ENCODE measurements at places on chromosomes 3 and 15.

DNA sequence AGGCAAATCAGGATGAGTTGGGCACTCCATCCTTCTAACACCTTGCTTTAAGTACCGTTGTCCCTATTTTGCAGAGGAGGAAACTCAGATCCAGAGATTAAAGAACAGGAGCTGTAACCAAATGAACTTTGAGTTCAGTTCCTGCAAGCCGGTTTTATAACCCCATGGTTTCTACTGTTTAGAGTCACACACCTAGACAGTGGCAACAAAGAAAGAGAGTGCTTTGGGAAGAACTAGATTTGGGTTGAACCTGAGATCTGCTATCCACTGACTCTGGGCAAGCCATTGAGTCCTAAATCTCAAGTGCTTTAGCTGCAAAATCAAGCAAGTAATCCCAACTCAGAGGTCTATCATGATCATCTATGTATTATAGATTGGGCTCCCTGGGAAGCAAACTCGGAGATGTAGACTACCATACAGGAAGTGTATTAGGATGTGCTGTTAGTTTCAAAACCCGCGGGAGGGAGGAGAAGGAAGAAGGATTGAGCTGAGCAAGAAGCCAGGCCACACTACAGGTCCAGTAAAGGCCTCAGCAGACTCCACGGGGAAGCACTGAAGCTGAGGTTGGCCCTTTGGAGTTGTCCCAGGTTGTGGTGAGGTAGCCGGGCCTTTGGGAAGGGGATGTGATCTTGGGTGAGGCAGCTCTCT lies 42.2 kb downstream of the SRGAP3 start:
- no peak for DNase-seq

DNA sequence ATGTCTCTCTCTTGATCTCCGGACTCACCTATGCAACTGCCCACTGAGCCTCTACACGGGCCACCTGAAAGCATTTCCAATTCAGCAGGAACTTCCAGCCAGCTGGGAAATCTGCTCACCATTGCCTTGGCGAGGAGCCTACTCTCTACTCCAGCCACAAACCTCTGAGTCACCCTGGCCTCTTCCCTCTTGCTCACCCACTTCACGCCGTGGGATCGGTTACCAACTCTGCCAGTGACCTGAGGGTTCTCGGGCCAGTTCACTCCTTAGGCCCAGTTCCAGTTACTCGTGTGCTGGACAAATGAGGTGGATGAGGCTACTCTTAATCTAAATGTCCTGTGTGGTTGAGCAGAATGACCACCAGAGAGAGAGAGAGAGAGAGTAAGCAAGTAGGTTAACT lies 70.1 kb downstream of the CEMIP start:
- DNase-seq = no peak

DNA sequence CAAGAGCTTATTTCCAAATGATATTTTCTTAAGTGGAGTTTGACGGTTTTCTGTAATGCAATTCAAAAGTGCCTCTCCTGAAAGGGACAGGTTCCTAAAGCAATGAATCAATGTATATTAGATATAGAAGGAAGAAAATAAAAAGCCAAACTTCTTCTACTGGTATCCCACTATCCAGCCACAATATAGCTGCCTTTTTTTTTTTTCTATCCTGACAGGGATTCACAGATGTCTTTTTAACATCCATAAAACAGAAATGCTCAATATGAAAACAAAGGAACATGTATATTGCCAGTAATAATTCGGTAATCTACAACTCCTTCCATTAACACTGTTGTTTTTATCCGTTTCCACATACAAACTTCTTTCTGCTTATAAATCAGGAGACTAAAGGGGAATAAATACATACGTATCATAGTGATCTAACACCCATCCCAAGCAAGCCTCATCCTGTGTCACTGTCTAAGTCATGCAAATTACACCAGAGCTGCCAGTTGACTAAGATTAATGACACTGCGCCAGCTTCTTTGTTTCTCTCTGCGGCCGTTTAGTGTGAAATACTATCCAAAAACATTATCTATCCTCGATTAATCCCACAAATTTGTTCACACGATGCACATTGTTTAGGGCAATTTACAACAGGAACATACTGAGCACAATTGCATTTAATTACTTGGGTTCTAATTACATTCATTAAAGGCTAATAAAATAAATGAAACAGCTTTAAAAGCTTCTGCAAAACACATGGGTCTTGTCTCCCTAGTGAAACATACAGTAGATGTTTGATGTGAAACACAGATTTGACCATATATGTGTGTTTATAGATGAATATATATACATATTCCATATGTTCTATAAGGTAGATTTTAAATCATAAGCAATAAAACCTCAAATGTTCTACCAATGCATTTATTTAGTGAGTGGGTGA lies 51.9 kb upstream of the CDIN1 start:
- DNase-seq = no peak

GRCh38 chr3:196737655-196738054 lies 2.0 kb upstream of the PAK2 start:
- DNase-seq = no peak

DNA sequence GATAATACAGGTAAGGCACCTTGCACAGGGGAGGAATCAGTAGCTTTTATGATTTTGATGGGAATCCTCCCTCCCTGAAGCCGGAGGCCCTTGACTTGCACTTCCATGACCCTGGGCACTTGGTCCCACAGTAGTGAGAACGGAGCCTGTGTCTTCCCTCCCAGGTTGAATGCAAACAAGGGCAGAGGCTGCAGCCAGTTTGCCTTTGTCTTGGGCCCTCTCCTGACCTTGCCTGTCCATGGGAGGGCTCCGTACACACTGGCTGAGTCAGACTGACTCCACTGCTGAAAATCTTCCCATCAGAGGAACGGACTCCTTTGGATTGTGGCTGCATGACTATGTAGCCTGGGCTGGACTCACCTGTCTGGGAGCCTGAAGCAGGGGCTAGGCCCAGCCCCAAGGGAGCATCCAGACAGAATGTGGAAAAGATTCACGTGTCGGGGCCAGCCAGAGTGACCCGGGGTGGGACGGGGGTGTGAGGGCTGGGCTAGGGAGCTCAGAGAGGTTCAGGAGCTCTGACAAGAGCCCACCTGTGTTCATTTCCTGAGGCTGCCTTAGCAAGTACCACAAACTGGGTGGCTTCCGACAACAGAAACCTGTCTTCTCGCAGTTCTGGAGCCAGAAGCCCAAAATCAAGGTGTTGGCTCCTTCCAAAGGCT lies 9.5 kb downstream of the TBC1D21 start:
- no peak for DNase-seq

GRCh38 chr15:70111203-70112073 lies 13.7 kb upstream of the TLE3 start:
- DNase-seq = no peak

DNA sequence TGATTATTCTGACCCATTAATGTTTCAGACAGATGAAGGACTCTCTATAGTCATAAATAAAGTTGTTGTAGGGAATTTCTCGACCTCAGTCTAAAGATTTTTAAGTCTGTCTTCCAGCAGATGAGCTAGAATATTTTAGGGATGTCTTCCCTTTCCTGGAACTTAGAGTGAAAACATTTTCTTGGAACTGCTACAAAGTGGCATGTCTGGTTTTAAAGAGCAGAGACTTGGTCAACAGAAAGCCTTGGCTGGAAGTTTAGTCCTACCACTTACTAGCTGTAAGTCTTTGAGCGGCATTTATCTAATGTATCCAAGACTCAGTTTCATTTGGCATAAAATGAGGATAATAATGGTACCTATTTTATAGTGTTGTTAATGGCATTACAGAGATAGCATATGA lies 120.0 kb upstream of the TGFBR2 start:
- no peak for DNase-seq

DNA sequence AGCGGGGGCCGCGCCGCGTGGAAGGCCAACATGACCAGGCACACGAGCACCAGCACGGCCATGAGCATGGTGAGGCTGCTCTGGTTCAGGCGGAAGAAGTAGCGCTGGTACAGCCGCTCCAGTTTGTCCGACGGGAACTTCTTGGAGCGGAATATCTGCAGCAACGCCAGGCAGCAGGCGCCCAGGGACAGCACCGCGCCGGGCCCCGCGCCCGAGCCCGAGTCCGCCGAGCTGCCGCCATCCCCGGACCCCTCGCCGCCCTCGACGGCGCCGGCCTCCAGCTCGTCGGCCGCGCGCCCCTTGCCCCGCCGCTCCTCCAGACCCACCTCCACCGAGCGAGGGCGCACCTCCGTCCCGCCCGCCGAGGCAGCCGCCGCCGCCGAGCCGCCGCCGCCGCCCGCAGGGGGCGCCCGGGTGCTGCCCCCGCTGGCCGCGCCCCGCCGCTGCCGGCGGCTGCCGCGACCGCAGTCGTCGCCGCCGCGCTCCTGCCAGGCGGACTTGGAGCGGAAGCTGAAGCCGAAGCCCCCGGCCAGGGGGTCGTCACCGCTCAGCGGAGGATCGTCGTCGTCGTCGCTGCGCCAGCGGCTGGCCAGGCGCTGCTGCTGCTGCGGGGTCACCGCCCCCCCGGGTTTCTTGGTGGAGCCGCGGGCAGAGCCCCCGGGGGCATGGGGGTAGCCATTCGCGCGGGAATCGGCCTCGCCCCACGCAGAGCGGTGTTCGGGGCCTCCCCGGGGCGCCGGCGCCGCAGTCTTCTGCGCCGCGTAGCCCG lies 957 bp downstream of the ADCY5 start:
- DNase-seq = no peak

Data from esophagus muscularis mucosa (tissue), 4 donors.